ENCODE measurements at places on chromosomes 7 and 10. TPM values are rescaled to one million over a fixed set of nuclear protein-coding genes. Genes with fewer than 3 reads are reported as not detected.
A peak's percentile ranks its signal among the peaks of the same experiment; 100 is the strongest.

MKX gene
- total RNA-seq: 0.86 TPM

GPR37 gene
- total RNA-seq: not detected

SNX8 gene
- 28.9 TPM for total RNA-seq

TMEM213 gene
- total RNA-seq: not detected

PNLIPRP1 gene
- total RNA-seq: not detected

- no peak overlapping the region for H3K4me3 ChIP-seq
- H3K4me1 ChIP-seq: no peaks in the 10 kb centered on the region
- peaks cover 18% of the 10 kb centered on the region for H3K36me3 ChIP-seq
Observed at GRCh38 chr10:42149027-42149700, 489.2 kb downstream of the ZNF33B start.

DNA sequence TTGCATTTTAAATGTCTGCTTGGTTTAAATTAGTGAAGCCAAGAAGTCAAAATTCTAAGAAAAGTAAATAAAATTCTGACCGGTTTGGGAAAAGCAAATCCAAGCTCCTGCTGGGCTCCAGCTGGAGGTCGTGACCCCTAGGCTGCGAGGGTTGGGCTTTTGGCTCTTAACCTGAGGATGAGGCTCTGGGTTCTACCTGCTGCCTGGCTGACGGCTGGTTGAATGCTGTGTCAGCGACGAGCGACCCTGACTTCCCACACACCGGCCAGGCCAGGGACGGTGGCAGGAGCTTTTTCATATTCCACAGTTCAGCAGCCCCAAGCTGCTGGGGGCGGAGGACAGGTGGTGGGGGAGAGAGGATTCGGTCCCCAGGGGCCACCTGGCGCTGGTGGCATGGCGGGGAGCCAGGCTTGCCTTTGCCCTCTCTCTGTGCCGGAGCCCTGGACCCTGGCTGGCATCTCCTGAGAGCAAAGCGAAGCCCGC, 843 bp upstream of the PLPP4 start:
- peaks cover 49% of the 10 kb centered on the region for H3K27me3 ChIP-seq
- no peak overlapping the region for H3K27ac ChIP-seq

GRCh38 chr7:131095346-131095745, 232.3 kb upstream of the MKLN1 start:
- no peak overlapping the region for H3K27ac ChIP-seq
- H3K4me1 ChIP-seq: peaks cover 46% of the 10 kb centered on the region
- H3K27me3 ChIP-seq: no peaks in the 10 kb centered on the region
- H3K36me3 ChIP-seq: no peaks in the 10 kb centered on the region

DNA sequence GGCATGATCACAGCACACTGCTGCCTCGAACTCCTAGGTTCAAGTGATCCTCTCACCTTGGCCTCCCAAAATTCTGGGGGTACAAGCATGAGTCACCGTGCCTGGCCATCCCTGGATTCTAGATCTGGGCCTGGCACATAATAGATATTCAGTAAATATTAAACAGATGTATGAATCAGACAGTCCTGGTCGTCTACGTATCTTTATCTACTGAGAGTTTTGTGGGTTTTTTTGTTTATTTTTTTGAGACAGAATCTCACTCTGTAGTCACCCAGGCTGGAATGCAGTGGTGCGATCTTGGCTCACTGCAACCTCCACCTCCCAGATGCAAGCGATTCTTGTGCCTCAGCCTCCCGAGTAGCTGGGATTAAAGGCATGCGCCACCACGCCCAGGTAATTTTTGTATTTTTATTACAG, 24.3 kb upstream of the ITGB1 start:
- H3K36me3 ChIP-seq: no peaks in the 10 kb centered on the region
- H3K27ac ChIP-seq: peak overlapping the region; percentile 95
- no peaks in the 10 kb centered on the region for H3K27me3 ChIP-seq
- H3K4me3 ChIP-seq: peak overlapping the region; percentile 91
- peaks cover 42% of the 10 kb centered on the region for H3K4me1 ChIP-seq

GRCh38 chr7:47786557-47787248, 161.6 kb downstream of the PKD1L1 start:
- DNase-seq: no peak
- no peaks in the 10 kb centered on the region for H3K4me1 ChIP-seq
- no peaks in the 10 kb centered on the region for H3K36me3 ChIP-seq
- H3K27ac ChIP-seq: no peak overlapping the region
- peaks cover 7% of the 10 kb centered on the region for H3K27me3 ChIP-seq
- H3K4me3 ChIP-seq: no peak overlapping the region

DNA sequence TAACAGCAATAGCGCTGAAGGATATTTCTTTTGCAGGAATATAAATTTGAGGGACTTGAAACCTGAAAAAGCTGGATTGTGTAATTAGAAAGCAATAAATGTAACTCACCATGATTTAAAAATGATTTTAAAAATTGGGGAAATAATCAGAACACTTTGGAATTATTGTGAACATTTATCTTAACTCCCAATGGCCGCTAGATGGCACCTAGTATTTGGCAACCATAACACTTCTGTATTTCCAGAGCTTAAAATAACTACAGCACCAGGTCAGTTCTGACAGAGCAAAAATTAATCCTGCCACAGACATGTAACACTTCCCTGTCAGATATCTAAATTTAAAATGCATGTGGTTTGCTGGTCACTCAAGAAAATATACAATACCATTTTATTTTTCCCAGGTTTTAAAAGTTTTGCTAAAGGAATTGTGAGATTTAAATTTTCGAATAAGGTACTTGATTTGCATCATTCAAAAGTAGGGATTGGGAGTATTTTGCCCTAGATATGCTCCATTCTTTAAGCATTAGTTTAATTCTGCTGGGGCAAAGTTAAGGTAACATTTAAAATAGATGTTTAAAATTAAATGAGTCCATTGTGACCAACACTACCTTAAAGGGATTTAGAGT, 144.5 kb downstream of the PPP1R3A start:
- H3K27me3 ChIP-seq: no peaks in the 10 kb centered on the region
- DNase-seq: no peak
- no peaks in the 10 kb centered on the region for H3K36me3 ChIP-seq

- no peak overlapping the region for H3K4me3 ChIP-seq
- no peaks in the 10 kb centered on the region for H3K27me3 ChIP-seq
- no peak for DNase-seq
- H3K36me3 ChIP-seq: no peaks in the 10 kb centered on the region
Observed at GRCh38 chr7:126803060-126803665, 449.6 kb downstream of the GRM8 start.

Measured in natural killer cell treated with Interleukin-12 subunit alpha and Interleukin-12 subunit beta and Interleukin-15 and Interleukin-18, amount 100 ng/mL, for 72 hours (primary cell).